Thyroid gland (tissue), 4 donors: ENCODE measurements at places on chromosomes 2 and 18. TPM values are rescaled to one million over a fixed set of nuclear protein-coding genes. Genes with fewer than 3 reads are reported as not detected.

- no peaks in the 10 kb centered on the region for H3K27me3 ChIP-seq
- H3K4me3 ChIP-seq: peak overlapping the region; percentile 80
- peaks cover 18% of the 10 kb centered on the region for H3K4me1 ChIP-seq
Observed at GRCh38 chr2:113198048-113198789, 24.4 kb downstream of the PSD4 start.

GRCh38 chr18:47215554-47216138 is 35.8 kb downstream of the SKOR2 start:
- no peak overlapping the region for H3K27ac ChIP-seq
- H3K4me3 ChIP-seq: no peak overlapping the region
- no peaks in the 10 kb centered on the region for H3K4me1 ChIP-seq
- no peaks in the 10 kb centered on the region for H3K36me3 ChIP-seq
- no peaks in the 10 kb centered on the region for H3K27me3 ChIP-seq

- no peaks in the 10 kb centered on the region for H3K27me3 ChIP-seq
- H3K27ac ChIP-seq: no peak overlapping the region
- no peaks in the 10 kb centered on the region for H3K4me1 ChIP-seq
- no peaks in the 10 kb centered on the region for H3K36me3 ChIP-seq
Observed at GRCh38 chr2:223221139-223221835, 169.3 kb downstream of the KCNE4 start.

DNA sequence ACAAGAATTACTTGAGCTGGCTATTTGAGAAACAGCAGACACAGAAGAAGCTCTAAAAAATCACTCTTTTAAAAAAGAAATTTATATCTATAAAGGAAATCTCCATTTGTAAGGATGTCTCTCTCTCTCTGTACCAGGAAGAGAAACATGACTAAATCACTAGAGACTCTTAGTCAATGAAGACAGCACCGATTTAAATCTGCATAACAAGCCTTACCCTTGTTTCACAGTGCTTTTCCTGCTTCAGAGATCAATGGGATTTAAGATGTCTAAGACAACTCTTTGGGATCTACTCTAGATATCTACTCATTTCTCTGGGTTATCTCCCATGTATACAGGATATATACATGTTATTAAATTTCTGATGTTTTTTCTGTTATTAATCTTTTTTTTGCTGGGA is 359.2 kb upstream of the RND3 start:
- no peak overlapping the region for H3K27ac ChIP-seq
- DNase-seq: no peak
- H3K27me3 ChIP-seq: no peaks in the 10 kb centered on the region
- no peak overlapping the region for H3K4me3 ChIP-seq
- H3K36me3 ChIP-seq: no peaks in the 10 kb centered on the region
- no peaks in the 10 kb centered on the region for H3K4me1 ChIP-seq

DNA sequence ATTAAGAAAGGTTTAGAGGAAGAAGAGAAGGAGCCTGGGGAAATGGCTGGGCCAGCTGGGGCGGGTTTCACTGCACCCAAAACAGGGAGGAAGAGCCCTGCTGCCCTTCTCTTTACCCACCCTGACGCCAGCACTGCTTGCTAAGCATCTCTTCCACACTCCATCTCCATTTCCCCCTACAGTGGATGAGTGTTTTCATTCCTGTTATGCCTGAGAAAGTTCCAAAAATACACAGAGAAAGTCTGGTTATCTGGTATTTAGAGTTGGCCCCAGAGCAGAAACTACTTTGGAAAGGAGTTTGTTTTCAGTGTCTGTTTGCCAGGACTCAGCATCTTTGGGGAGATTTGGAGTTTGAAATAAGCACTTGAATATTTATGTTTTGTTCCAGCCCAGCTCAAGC is 451.0 kb downstream of the SLC4A3 start:
- H3K27me3 ChIP-seq: no peaks in the 10 kb centered on the region
- H3K27ac ChIP-seq: peak overlapping the region; percentile 87
- no peak overlapping the region for H3K4me3 ChIP-seq
- peaks cover 84% of the 10 kb centered on the region for H3K4me1 ChIP-seq
- DNase-seq: peak; percentile 68

GRCh38 chr2:217383620-217384019 is 523.8 kb upstream of the TNP1 start:
- DNase-seq: no peak
- H3K27me3 ChIP-seq: no peaks in the 10 kb centered on the region
- peaks cover 48% of the 10 kb centered on the region for H3K4me1 ChIP-seq
- no peak overlapping the region for H3K27ac ChIP-seq
- H3K36me3 ChIP-seq: no peaks in the 10 kb centered on the region

The ITGA4 gene
- 7.8 TPM for total RNA-seq

The SCN3A gene
- total RNA-seq: 3.2 TPM

The XRCC5 gene
- 185 TPM for total RNA-seq

The NDC80 gene
- 0.33 TPM for total RNA-seq

The STK17B gene
- total RNA-seq: 19.4 TPM
